ENCODE measurements at places on chromosomes 5 and 9. TPM values are rescaled to one million over a fixed set of nuclear protein-coding genes. Genes with fewer than 3 reads are reported as not detected.

WNK2 gene
- polyA plus RNA-seq: 9.1 TPM

INSL4 gene
- 0.18 TPM for polyA plus RNA-seq

ELAVL2 gene
- 0.07 TPM for polyA plus RNA-seq

HRCT1 gene
- 6.1 TPM for polyA plus RNA-seq

PNPLA7 gene
- polyA plus RNA-seq: 11.5 TPM

CXXC5 gene
- 47.9 TPM for polyA plus RNA-seq

- no peak overlapping the region for H3K27ac ChIP-seq
- no peaks in the 10 kb centered on the region for H3K36me3 ChIP-seq
- DNase-seq: no peak
- peaks cover 19% of the 10 kb centered on the region for H3K4me1 ChIP-seq
- H3K27me3 ChIP-seq: no peaks in the 10 kb centered on the region
Measured at GRCh38 chr9:656926-657568, 184.4 kb upstream of the DMRT1 start.

DNA sequence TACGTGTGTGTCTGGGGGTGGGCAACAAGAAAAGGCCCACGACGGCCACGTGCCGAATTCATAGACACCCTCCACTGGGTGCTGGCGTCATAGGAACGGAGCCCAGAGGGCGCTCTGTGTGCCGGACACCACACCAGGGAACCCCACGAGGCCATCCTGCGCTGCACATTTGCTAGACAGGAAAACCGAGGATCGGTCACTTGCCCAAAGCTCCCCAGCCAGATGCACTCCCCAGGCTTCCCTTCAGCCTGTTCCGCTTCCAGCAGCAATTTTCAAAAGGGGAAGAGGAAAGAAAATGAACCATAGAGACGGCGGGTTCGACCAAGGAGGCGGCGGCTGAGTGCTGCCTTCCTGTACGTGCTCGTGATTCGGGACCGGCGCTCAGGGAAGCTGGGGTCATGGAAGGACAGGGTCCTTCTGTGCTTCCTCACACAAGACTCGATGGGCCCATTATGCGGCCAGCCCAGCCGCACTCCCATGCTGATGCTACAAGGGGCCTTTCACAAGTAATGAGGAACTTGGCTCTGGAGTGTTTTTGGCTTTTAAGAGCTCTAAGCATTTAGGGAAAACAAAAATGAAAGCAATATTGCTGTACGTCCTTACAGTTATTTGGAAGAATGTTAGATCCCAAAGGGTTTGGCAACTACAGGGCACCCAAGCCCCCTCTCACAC lies 124.6 kb upstream of the SARDH start:
- no peak for DNase-seq
- no peak overlapping the region for H3K4me3 ChIP-seq
- no peaks in the 10 kb centered on the region for H3K36me3 ChIP-seq

DNA sequence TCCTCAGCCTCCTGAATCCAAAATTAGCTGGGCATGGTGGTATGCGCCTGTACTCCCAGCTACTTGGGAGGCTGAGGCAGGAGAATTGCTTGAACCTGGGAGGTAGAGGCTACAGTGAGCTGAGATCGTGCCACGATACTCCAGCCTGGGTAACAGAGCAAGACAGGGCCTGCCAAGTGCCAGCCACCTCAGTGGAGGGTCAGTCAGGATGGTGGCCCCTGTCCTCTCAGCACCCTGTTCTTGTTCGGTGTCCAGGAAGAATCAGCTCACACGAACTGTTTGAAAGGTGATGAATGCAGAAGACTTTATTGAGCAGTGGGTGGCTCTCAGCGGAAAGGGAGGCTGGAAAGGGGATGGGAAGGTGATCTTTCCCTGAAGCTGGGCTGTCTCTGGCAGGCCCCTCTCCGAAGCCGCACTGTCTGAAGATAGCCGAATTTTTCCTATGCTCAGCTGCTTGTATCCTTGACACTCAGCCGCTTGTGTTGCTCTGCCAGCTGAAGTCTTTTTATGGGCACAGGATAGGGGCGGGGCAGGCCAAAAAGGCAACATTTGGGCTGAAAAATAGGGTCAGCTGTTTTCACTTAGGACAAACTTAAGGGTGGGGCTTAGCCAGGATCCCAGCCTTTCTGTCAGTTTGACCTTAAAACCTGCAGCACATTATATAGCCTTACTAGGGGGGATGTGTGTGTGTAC lies 50.9 kb downstream of the UBE2R2 start:
- peaks cover 3% of the 10 kb centered on the region for H3K36me3 ChIP-seq
- DNase-seq: no peak
- no peaks in the 10 kb centered on the region for H3K4me1 ChIP-seq

DNA sequence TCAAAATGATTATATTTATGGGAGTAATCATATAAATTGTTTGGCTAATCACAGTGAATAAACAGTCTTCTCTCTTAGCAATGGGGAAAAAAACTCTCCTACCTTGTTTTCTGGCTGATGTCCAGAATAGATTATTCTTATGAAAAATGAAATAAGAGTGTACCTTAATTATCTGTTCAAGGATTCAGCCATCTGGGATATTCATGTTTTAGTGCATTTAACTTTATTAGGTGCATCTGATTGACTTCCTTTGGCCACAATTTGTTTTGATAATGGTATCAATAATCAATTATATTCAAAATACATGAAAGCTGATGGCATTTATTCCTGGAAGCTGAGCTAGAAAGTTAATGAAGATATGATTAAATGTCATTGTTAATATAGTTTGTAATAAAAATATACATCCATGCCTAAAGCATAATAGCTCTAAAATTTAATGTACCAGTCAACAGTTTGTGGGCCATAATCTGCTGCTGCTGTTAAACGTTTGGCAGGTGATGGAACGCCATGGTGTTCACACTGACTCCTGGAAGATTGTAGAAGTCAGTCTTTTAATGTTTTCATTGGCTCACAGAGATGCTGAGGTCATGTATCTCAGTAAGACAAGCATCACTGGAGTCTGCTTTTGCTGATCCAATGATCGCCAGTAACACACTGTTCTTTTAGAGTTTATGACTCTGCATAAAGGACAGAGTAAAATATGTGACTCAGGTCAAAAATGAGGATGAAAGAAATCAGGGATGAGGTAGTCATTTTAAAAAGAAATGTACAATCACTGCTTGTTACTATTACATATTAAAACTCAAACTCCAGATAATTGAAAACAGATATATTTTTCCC lies 105.8 kb downstream of the ISL1 start:
- no peaks in the 10 kb centered on the region for H3K36me3 ChIP-seq
- H3K4me3 ChIP-seq: no peak overlapping the region
- H3K4me1 ChIP-seq: no peaks in the 10 kb centered on the region
- H3K27ac ChIP-seq: no peak overlapping the region
- no peak for DNase-seq

GRCh38 chr9:36154331-36154952 lies 14.7 kb upstream of the CCIN start:
- H3K36me3 ChIP-seq: no peaks in the 10 kb centered on the region
- H3K27ac ChIP-seq: peak overlapping the region; percentile 69
- peaks cover 39% of the 10 kb centered on the region for H3K4me1 ChIP-seq
- H3K4me3 ChIP-seq: no peak overlapping the region
- no peak for DNase-seq
- no peaks in the 10 kb centered on the region for H3K27me3 ChIP-seq

GRCh38 chr9:114334490-114334889 lies 4.8 kb downstream of the ORM2 start:
- DNase-seq: no peak
- H3K36me3 ChIP-seq: peaks cover 49% of the 10 kb centered on the region
- no peak overlapping the region for H3K27ac ChIP-seq
- H3K27me3 ChIP-seq: no peaks in the 10 kb centered on the region
- no peaks in the 10 kb centered on the region for H3K4me1 ChIP-seq

DNA sequence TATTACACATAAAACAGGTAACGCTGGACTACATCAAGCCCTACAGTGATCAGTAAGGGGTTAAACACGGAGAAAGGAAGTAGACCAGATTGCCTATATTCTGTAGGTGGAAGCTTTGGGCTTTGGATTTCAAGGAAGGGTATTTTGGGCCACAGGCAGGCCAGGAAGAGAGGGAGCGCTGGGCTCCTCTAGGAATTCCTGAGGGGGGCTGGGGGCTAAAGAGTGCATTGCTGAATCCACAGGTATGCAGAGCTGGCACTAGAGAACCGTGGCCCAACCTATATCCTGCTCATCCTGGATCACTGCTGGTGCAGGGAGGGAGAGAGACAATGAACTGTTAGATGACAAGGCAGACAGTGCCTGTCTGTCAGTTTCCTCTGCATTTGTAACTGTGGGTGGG lies 367.1 kb downstream of the CSNK1G3 start:
- no peak for DNase-seq
- H3K4me3 ChIP-seq: no peak overlapping the region
- no peaks in the 10 kb centered on the region for H3K27me3 ChIP-seq
- no peaks in the 10 kb centered on the region for H3K4me1 ChIP-seq
- no peak overlapping the region for H3K27ac ChIP-seq

DNA sequence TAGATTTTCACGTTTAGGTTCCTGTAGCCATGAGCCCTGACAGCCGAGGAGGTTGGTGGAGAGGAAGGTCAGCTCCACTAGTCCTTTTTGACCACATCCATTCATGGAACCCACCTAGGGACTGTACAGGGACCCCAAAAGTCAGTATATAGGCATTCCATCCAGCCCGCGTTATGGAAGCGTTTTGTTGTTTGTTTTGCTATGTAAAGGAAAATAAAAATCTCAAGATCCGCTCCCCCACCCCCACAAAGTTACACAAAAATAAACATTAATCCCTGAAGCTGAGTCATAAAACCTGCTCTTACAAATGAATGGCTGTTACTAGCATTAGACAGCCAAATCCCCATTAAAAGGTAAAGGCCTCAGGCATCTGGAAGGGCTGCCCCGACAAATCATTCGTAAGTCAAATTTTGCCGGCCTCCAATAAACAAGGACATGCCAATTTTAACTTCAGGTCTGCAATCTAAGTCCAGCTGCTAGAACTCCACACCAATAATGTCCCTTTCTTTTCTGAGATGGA lies 292.9 kb downstream of the MED10 start:
- H3K36me3 ChIP-seq: no peaks in the 10 kb centered on the region
- no peak overlapping the region for H3K4me3 ChIP-seq
- no peaks in the 10 kb centered on the region for H3K4me1 ChIP-seq
- no peaks in the 10 kb centered on the region for H3K27me3 ChIP-seq
- DNase-seq: no peak

DNA sequence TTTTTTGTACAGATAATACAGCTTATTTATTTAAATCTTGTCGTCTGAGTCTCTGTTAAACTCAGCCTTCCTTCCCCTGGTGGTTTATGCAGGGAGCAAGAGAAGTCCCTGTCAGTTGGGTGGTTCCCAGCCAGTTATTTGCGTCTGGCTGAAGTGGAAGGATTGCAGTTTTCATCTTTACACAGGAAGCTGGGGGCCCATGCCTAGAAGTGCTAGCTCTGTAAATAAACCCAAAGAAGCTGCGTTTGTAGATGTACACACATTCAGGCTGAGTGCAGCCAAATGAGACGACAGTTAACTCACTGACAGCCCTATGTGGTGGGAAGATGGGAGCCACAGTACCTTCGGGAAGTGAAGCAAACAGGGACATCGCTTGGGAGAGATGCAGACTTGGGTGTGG lies 122.1 kb downstream of the SAXO1 start:
- peak overlapping the region; percentile 91 for H3K27ac ChIP-seq
- H3K4me3 ChIP-seq: no peak overlapping the region
- peak; percentile 35 for DNase-seq
- H3K36me3 ChIP-seq: no peaks in the 10 kb centered on the region
- no peaks in the 10 kb centered on the region for H3K27me3 ChIP-seq
- peaks cover 65% of the 10 kb centered on the region for H3K4me1 ChIP-seq

Data from thymus (tissue), 14 donors.